GF-D8 (cell line): ENCODE measurements at places on chromosomes 3 and 15.

- no peak for DNase-seq
Observed at GRCh38 chr15:50736823-50737222, 28.7 kb downstream of the SPPL2A start.

GRCh38 chr3:126267169-126267975, 87.0 kb upstream of the ALDH1L1 start:
- DNase-seq: no peak

DNA sequence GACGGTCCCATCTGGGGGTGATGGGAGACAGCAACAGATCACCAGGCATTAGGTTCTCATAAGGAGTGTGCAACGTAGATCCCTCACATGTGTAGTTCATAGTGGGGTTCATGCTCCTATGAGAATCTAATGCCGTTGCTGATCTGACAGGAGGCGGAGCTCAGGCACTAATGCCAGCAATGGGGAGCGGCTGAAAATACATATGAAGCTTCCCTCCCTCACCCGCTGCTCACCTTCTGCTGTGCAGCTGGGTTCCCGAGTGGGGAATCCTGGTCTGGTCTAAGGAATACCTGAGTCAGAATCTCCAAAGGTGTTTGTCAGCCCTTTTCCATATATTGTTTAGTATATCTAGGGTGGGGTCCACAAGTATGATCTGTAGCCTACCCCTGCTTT, 52.3 kb downstream of the CHD2 start:
- no peak for DNase-seq

DNA sequence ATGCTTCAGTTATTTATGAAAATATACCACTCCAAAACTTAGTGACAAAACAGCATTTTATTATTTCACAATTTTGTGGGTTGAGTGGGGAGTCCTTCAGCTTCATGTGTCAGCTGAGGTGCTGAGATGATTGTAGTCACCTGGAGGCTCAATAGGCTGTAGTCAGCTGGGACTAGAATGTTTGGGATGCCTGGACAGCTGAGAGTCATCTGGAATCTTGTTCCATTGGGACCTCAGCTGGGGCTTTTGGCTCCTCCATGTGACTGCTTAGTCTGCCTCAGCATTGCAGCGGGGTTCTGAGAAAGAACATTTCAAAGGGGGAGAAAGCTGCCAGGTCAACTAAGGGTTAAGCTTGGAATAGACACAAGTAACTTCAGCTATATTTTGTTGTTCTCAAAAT, 13.4 kb downstream of the STT3B start:
- no peak for DNase-seq

GRCh38 chr3:87336761-87337160, 60.4 kb upstream of the POU1F1 start:
- no peak for DNase-seq
